Stimulated activated CD8-positive, alpha-beta memory T cell treated with anti-CD3 and anti-CD28 coated beads, Interleukin-4, amount 100 ng/mL, for 1 hour (primary cell): ENCODE measurements at places on chromosomes 1 and 21.

- DNase-seq, result no peak
Measured at GRCh38 chr1:168887381-168887780, 158.4 kb upstream of the DPT start.

- DNase-seq, result no peak
Measured at GRCh38 chr1:87644579-87645190, 316.0 kb downstream of the LMO4 start.

- DNase-seq, result no peak
Measured at GRCh38 chr21:44994047-44994694, 54.3 kb downstream of the SLX9 start.

DNA sequence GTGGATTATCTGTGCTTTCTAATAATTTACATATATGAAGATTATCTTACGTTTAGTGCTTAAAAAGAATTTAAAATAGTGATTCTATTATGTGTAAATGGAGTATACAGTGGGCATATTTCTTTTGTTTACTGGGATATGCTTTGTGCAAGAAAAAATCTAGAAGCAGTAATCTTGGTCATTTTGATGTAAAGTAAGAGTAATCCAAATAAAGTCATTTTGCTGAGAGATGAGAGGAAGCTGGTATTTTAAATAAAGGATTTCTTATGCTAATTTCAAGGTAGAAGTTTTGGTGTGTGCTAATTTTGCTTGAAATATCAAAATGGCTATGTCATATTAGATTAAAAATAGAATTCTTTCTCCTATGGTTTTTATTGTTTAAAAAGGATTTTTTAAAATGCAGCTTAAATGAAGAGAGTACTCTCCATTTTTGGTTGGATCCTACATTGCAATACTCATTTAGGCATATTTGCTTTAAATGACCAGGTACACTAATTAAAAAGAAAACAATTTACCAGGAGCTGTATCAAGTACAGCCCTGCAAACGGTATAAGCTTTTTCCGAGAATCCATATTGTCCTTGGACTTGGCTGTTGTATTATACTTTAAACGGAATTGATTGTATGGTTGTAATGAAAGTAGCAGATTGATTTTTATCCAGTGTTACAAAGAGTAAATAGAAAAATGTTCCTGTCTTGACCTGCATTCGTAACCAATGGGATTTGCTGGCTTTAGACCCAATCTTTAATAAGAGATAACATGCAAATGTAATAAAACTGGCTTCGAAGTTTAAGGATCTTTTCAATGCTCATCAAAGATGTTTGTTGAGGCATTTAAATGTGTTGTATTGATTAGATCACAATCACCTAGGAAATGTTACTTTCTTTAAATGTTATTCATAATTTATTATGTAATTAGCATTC is 574.7 kb downstream of the USP25 start:
- no peak for DNase-seq
